ENCODE measurements at places on chromosomes 12 and 14.

DNA sequence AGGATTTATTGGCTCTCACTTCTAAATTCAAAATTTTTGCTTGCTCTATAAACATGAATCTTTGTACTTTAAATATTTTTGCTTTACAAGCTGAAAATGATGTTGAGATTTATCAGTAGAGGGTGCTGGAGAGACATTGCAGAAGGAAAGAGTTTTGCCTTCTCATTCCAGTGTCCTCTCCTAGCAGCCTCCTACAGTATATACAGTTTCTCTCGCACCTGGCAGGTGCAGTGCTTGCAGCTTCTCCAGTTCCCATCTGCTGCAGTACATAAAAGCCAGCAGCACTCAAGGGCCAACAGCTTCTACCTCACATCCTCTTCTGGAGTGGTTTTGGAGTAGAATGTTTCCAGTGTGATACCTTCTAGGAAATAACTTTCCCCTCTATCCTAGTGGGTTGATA, 601.8 kb upstream of the ATXN7L3B start:
- DNase-seq: no peak

DNA sequence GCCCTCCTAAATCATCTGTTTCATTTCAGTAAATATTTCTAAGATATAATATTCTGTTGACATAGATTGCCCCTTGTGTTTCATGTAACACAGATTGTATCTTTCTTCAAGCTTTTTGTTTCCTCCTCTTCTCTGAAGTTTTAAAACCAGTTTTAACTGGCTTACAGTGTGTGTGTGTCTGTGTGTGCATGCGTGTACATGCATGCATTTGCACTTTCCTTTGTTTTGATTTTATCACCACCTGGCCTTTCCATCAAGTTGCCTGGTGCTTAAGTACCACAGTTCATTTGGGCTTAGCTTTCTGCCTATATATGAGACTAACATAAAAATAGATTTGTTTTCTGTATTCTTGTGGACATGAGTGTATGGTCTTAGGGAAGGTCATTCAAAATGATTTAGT, 31.9 kb downstream of the ETNK1 start:
- no peak for DNase-seq

GRCh38 chr12:80217011-80217535, 117.7 kb downstream of the OTOGL start:
- DNase-seq: no peak

DNA sequence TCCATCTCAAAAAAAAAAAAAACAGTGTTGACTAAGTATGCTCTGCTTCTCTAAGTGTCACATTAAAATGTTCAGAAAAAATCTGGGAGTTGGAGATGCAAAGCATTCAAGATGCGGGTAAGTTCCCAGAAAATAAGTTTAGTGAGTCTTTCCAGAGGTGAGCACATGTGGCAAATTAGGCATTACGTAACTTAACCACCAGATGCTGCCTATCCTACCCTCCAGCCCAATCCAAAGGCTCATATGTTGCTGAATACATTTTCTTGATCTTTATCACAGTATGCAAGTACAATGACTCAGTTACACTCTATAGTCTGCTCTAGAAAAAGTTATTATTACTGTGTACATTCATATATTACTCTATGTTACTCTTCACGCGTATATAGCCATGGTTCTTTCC, 3.6 kb downstream of the SLC2A14 start:
- peak; percentile 46 for DNase-seq

GRCh38 chr12:64457032-64457431, 5.1 kb downstream of the TBK1 start:
- no peak for DNase-seq

- DNase-seq: no peak
These were observed 177.5 kb upstream of the CAND1 start for GRCh38 chr12:67091678-67092077.

DNA sequence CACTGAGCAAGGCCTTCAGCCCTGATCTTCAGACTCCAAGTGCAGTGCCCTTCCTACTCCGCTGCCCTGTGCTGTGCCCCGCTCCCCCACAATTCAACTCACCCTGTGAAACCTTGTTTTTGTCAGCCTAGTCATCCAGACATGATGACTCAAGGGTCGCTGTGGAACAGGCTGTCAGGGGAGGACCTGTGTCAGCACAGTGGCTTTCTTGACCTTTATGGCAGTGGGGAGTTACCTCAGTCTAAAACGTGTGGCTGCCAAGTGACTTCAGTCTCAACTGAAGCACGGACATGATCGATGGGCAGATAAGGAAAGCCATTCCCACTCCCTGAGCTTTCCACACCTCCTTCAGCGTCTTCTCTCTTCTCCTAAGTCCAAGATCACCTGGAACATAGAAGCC, 16.3 kb upstream of the FLVCR2 start:
- no peak for DNase-seq

GRCh38 chr12:21962821-21963220, 21.6 kb upstream of the ABCC9 start:
- no peak for DNase-seq

DNA sequence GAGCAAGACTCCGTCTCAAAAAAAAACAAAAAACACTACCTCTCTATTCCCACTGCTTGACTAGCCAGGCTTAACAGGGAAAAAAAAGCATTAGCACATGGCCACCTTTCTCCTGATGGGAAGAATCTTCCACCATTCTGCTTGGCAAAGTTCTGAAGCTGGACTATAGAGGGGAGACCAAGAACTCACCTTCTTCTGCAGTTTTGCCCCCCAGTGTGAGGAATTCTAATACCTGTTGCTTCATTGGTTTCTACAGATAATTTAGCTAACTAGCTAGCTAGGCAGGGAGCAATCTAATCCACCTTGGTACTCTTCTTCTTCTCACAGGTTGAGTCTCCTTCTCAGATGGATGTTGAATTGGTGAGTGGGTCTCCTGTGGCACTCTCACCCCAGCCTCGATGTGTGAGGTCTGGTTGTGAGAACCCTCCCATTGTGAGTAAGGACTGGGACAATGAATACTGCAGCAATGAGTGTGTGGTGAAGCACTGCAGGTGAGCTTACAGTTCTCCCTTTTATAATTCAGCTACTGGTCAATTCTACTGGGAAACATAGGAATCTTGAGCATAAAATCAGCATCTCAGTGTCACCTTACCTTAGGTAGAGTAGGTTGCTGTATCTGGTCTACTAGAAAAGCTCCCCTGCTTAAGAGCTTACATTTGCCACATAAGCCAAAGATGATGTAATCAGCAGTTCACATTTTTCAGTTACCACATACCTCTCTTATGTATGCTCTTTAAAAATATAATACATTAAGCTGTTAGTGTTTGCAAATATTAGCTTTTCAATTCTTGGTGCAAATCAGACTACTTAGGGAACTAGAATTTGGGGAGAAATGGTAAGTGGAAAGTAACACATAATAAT, 16.0 kb downstream of the METTL3 start:
- DNase-seq: no peak

DNA sequence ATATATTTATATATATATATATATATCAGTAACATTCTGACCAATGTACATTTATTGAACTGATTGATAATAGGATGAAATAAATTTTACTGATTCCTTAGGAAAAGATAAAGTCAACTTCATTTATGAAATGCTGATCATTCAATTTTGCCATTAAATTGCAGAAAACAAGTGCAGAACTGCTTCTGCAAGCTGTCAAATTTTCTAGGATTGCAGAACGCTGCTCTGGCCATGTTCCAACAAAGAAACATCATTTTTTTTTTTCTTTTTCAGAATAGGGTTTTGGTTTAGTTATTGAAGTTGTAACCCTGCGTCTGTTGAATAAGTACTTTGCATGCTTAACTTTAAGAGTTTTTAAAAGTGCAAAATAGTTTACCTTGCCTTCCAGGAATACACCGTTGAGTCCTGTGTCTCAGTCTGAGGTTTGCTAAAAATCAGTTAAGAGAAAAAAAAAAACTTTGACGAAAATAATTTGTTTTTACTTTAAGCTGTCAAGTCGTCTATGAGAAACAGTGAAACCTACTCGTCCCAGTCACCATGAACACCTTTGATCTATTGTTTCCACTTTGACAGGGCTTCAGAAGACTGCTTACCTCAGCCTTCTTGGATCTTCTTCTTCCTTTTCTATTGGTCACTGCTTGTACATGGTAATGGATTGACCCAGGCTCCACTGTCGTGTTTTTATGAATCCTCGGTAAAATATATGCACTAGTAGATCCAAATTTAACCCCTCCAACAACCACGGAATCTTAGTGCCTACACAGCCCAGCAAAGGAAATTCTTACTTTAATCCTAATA, at the start of gene KERA:
Gene KERA (minus strand): TSS at position 657 of the 798 bp plus-strand sequence. CDS start 1,743 bp downstream, outside the sequence.
- no peak for DNase-seq

DNA sequence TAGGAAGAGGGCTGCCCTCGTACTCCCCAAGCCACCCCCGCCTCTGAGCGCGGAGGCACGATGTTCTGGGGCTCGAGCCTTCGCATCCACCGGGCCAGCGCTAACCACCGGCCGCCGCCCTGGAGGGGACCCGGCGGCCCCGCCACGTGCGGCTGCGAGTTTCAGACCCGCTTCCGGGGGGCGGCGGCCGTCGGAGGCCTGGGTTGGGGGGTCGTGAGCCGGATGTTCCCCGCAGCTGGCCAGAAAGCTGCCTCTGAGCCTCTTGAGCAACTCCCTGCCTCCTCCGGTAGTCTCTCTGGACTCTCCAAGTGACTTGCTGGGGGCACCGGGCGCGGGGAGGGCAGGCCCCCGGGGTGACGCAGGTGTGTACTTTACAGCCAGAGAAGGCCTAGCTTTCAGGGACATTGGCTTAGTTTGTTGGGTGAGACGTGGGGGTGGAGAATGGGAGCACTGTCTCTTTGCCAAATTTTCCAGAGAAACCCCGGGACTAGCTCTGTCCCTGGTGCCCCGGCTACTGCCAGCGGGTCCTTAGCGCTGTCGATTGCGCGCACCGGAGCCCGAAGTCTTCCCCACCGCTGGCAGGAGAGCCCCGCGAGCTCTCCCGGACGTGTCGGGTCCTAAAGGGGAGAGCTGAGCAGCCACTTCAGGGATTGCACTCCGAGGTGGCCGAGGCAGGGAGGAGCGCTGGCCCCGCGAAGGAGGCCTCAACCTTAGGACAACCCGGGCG, 15.6 kb downstream of the OTX2 start:
- no peak for DNase-seq

- DNase-seq: no peak
These were observed 30.3 kb downstream of the PITPNM2 start for GRCh38 chr12:123120452-123121166.

DNA sequence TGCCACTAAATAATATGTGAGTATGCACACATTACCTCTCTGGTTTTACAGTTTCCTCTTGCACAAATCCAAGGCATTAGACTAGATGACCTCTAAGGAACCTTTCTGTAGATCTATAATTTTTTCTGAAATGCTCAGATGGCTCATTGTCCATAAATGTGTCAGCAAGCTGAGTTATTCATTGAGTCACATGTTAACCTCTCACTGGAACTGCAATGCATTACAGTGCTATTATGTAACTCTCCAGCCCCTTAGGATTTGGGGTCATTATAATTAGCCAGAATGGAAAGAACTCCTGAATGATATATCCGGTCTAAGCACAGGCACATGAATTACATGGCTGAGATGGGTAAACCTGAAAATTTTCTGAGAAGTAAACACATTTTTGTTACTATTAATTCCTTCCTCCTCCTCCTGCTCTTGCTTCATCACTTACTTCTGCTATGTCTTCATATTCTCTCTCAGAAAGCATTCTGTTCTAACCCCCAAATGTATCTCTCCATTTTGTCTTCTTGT, 20.3 kb upstream of the DRAM1 start:
- peak; percentile 82 for DNase-seq

GRCh38 chr12:130559806-130560205, 156.3 kb downstream of the RIMBP2 start:
- DNase-seq: no peak

DNA sequence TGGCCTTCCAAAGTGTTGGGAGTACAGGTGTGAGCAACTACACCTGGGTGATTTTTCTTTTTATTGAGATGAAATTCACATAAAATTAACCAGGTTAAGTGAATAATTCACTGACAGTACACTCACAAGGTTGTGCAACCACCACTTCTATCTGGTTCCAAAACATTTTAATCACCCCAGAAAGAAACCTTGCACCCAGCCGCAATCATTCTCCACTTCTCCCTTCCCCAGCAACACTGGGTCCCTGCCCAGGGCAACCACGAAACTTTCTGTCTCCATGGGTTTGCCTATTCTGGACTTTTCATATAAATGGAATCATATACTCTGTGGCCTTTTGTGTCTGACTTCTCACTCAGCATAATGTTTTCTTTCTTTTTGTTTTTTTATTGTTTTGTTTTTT, 26.3 kb upstream of the MLXIP start:
- no peak for DNase-seq

GRCh38 chr12:50251619-50252252, 31.6 kb downstream of the LIMA1 start:
- no peak for DNase-seq

- DNase-seq: no peak
These were observed 275.9 kb downstream of the TMEM132C start for GRCh38 chr12:128542844-128543243.

DNA sequence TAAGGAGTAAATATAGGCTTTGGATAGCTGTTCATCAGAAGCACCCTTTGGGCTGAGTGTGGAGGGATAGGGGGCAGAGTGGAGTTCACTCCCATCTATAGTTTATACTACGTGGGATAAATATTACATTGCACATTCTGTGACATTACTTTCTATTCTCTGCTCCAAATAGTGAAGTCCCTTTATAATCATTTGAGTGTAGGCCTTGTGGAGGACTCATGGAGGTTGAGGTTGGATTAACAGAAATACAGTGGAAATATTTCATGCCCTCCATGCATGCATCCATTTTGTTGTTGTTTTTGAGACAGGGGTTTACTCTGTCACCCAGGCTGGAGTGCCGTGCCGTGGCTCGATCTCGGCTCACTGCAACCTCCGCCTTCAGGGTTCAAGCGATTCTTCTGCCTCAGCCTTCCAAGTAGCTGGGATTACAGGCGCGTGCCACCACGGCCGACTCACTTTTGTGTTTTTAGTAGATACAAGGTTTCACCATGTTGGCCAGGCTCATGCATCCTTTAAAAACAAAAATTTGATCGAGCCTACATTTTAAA, 1.4 kb downstream of the CHPT1 start:
- DNase-seq: no peak

DNA sequence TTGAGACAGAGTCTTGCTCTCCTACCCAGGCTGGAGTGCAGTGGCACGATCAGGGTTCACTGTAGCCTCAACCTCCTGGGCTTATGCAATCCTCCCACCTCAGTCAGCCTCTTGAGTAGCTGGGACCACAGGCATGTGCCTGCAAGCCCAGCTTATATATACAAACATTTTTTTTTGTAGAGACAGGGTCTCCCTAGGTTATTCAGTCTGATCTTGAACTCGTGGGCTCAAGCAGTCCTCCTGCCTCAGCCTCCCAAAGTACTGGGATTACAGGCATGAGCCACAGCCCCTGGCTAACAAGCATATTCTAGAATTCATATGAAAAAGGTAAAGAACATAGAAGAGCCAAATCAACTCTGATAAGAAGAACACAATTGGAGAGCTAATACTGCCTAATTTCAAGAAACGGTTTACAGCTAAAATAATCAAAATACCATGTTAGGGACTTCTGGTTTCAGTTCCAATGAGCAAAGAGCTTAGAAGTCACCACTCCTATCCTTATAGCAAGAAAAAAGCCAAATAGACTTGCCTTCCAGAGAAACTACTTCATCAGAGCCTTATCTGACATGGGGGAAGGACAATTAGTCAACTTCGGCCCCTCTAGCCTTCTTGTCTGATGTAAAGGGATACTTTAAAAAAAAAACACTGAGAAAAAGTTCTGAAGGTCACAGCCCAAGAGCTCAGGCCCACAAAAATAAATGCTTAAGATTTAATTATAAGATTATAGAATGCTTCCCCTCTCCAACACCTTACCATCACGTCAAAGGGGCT, 37.6 kb downstream of the TMEM116 start:
- no peak for DNase-seq

- peak; percentile 52 for DNase-seq
These were observed 123.1 kb downstream of the GALC start for GRCh38 chr14:87869619-87870583.
